ENCODE measurements at places on chromosomes 5 and 9.
A peak's percentile ranks its signal among the peaks of the same experiment; 100 is the strongest.

GRCh38 chr5:74426506-74426905 is 214.0 kb downstream of the ENC1 start:
- DNase-seq: no peak

- DNase-seq: no peak
Measured at GRCh38 chr5:56549096-56549886, 266.1 kb upstream of the MAP3K1 start.

- DNase-seq: no peak
Measured at GRCh38 chr9:15461056-15461455, 38.4 kb downstream of the SNAPC3 start.

GRCh38 chr5:146745931-146746577 is 132.5 kb downstream of the PPP2R2B start:
- no peak for DNase-seq

DNA sequence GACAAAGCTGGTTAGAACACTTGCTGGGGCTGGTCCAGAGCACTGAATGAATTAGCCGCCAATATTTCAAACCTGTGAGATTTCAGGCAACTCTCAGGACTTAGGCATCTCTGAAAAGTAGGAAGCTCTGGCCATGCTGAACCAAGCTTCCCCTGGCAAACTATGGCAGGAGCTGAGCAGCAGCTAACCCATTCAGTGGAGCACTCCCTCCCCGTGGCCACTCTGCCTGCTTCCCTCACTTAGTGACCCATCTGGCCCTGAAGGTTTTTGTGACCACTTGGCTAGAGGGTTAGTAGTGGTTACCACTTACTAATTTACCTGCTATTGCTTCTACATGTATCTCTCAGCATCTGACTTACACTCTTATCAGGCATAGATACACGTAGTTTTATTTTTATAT is 25.5 kb downstream of the FOXI1 start:
- no peak for DNase-seq

- no peak for DNase-seq
Measured at GRCh38 chr5:2459251-2459650, 292.2 kb downstream of the IRX2 start.

- no peak for DNase-seq
Measured at GRCh38 chr5:152259702-152260101, 145.4 kb downstream of the NMUR2 start.

GRCh38 chr9:128274245-128274644 is 1.6 kb downstream of the GOLGA2 start:
- DNase-seq: no peak

DNA sequence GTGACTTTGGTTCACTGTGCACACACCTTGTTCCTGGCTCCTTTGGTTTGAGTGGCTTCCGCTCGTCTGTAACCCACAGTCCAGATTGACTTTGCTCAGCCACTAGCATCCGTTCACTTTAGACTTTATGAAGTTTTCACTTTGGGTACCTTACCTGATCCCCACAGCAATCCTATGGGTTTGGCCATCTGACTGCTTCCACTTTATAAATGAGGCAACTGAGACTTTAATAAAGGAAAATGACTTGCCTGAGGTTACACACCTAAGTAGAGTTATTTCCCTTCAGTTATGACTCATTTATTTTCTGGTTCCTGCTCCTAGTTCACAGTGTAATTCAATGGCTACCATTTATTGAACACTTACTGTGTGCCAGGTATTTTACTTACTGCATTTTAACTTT is 94.2 kb upstream of the SAP30L start:
- DNase-seq: no peak

GRCh38 chr9:69546265-69546664 is 125.9 kb downstream of the APBA1 start:
- DNase-seq: peak; percentile 29

GRCh38 chr5:39202597-39203274 is 16.6 kb downstream of the FYB1 start:
- DNase-seq: no peak

- DNase-seq: peak; percentile 77
Measured at GRCh38 chr9:90966480-90967144, 165.0 kb downstream of the SYK start.

DNA sequence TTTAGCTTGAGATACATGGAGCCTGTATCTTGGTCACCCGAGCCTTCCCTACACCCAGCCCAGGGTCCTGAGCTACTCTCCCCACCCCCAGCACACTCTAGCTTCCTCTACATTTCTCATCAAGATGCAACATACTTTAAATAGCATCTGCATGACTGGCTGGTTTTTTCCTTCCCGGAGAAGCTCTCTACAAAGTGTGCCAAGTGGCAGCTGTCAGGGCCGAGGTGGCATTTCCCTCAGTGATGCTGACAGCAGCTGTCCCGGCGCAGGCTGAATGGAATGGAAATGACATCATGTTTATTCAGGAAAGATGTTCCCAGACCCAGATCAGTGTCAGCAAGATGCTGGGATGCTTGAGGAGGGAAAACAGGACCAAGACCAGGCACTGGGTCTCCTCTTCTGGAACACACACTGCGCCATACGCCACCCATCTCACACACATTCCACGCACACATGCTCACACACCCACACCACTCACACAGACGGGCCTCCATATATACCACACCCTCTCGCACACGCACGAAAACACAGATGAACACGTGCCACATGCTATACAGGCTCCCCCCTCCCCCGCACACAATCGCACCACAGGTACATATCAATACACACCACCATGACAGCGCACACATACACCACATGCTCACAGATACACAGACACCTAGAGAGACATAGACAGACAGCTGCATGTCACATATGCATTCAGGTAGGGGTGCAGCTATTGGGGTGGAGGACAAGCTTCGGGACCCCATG is 67.8 kb downstream of the LHX2 start:
- peak; percentile 52 for DNase-seq

DNA sequence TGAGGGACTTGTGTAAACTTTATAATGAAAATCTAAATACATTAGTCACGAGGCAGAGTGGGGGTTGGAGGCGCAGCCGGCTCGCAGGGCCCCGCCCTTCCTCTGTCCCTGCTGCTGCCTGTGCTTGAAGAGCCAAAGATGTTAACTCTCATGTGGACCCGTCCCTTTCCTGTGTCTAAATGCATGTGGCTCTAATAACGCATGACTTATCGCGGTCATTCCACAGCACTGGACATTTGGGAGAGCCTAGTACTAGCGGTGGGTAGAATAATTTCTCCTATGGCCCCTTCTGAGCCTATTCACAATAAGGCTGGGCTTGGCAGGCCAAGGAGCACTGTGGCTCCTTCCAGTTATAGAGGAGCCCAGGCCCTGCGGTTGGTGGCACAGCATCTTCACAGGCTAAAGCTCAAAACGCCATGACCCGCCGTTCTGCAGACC is 82.3 kb upstream of the SIMC1 start:
- DNase-seq: peak; percentile 46

DNA sequence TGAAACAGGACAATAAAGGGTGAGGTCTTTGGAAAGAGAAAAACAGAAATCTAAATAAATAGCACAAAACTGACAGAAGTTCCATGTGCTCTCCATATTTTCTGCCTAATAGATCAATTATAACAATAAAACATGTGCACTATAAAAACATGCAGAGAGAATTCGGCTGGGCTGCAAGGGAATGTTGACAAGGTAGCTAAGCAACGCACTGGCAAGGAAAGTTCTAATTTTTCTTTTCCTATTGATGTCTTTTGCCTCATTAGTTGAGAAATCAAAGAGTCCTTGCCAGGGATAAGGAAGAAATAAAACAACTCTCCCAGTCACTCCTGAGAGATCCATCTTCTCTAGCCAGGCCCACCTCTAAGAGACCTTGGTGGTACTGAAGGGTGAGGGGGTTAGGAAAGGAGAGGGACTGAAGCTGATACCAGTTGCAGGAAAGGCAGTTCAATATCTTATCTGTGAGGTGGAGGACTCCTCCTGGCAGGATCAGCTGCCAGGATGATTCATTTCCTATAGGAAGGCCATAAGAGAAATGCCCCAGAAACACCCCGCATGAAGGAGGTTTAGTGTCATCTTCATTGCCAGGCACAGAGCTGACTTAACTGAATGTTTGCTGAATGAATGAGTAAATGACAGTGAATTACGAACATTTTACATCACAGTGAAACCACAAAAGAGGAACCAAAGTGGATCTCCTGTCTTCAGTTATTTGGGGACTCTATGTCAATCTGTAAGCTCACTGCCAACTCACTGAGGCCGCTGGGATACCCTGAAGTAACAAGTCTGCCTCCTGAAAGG is 63.7 kb upstream of the IFNK start:
- peak; percentile 84 for DNase-seq

DNA sequence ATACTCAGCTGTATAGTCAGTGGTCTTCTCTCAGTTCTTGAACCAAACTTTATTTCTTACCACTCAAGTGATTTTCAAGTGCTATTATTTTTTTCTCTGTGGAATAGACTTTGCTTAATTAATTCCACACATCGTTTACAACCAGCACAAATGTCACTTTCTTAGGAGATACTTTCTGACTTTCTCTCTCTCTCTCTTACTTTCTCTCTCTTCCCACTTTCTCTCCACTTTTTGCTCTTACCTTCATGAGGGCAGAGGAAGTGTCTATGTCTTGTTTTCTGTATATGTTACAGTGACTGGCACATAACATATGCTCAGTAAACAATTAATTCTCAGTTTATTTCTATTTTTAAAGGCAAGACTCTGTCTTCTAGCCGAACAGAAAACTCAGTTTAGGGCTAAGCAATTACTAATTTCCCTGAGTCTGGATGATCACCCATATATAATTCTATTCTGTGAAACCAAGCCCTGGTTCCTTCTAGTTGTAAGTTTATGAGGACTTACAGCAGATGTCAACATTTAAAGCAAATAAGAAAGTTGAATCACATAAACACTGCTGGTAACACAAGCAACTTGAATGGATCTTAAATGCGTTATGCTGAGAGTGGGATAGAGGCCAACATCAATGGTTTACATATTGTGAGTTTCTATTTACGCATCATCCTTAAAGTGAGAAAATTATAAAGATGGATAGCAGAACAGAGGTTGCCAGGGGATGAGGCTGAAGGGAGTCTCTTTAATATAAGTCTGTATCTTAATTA is 791.4 kb downstream of the MTRR start:
- no peak for DNase-seq

- no peak for DNase-seq
Measured at GRCh38 chr9:34590381-34591247, 1.1 kb upstream of the CNTFR start.

DNA sequence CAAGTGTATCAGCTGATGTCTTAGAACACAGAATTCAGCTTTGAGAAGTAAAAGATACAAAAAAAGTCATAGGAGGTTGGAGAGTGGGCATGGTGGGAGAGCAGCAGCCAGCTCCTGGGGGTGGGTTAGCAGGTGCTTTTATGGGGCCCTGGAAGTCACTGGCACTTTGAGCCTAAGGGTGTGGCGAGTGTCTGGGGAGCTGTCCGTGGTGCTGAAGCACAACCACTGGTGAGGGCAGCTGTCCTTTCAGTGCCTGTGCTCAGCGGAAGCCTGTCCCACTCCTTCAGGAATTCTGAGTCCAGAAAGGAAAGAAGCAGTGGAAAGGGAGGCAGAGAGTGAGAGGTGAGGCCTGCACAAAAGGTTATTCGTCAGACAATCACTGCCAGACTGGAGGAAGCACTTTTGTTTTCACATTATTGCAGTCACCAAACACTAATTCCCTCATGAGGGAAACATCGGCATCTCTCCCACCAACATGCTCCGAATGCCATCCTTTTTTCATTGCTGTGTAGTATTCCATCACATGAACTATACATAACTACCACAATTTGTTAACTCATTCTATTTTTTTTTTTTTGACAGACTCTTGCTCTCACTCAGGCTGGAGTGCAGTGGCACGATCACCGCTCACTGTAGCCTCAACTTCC is 59.4 kb upstream of the RAPGEF1 start:
- peak; percentile 77 for DNase-seq

DNA sequence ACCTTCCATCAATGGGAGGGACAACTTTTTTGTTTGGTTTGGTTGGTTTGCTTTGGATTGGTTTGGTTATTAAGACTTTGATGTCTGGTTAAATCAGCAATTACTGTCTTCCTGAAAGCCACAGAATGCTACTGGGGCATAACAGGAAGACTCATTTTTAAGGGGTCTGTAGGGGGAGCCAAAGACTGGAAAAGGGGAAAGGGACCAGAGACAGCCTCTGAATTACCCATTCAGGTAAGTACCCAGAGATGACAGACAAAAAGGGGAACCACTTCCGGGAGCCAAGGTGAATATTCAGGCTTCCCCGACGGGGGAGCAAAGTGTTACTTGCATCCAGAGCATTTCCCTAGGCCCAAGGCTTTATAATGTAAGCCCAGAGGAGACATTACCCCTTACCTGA is 4.6 kb upstream of the FEM1C start:
- DNase-seq: no peak

DNA sequence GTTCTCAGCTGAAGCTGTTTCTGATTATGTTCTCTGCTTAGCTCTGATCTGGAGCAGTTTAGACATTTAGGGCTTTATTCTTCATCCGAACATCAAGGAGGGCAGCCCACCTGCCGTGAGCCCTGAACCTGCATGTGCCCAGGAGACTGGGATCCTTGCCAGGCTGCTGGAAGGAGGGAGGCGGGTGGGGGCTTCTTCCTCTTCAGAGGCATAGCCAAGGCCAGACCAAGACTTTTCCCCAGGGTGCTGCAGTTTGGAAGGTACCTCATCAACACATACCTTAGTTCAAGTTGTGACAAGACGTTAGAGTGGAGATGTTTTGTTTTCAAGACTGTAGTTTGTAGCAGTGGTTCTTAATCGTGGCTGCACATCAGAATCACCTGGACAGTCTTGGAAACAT is 64.9 kb downstream of the RALGPS1 start:
- DNase-seq: no peak

GRCh38 chr9:15421532-15421931 is 1.1 kb upstream of the SNAPC3 start:
- no peak for DNase-seq

DNA sequence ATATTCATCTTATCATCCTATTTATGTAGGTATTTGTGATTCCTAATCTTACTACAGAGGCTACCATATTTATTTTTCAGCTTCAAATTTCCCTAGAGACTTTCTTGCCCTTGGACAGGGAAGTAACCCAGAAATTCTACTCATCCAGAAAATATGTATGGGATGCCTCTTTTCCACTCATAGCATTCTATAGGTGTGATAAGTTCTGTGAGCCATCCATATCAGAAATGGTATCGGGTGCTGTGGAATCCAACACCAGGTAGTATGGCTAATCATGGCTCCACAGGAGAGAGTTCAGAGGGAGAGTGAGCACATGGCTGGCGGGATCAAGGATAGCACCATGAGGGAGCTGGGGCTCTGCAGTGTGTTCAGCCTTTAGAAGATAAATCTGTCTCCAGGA is 349.3 kb upstream of the ACTBL2 start:
- no peak for DNase-seq

DNA sequence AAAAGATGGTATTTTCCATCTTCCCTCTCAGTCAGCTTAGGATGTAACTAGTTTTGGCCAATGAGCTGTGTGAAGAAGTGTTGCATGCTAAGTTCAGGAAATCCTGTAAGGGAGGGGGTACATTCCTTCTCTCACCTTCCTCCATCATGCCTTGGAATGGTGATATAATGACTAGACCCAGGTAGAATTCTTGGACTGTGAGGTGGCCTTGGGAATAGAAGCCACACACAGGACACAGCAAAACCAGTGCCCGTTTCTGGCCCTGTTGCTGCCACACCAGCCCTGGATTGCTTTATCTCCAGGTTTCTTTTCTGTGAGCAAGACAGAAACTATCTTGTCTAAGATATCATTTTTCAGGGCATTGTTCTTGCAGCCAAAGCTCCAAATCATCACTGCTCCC is 10.5 kb upstream of the ZNF354A start:
- DNase-seq: no peak

All from RWPE1 (cell line).